Urothelium cell line (cell line): ENCODE measurements at places on chromosomes 5 and 9.
A peak's percentile ranks its signal among the peaks of the same experiment; 100 is the strongest.

DNA sequence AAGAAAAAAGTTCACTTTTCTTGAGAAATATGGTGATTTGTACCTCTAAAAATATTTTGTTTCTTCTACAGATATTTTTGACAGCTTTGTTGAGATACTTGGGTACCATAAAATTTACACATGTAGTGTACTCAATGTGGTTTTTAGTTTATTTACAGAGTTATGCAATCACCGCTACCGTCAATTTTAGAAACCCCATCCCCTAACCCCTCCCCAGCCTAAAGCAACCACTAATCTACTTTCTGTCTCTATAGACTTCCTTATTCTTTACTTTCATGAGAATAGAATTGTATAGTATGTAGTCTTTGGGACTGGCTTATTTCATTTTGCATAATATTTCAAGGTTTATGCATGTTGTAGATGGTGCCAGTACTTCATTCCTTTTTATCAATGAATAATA lies 45.0 kb upstream of the TDRD7 start:
- DNase-seq, result no peak

DNA sequence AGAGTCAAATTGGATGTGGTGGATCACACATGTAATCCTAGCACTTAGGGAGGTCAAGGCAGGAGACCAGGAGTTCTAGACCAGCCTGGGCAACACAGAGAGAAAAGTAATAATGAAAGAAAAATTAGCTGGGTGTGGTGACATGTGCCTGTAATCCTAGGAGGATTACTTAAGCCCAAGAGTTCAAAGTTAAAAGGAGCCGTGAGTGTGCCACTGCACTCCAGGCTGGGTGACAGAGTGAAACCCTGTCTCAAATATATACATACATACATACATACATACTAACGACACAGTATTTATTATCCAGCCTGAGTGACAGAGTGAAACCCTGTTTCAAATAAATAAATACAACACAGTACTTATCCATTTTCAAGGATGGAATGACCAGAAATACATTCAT lies 180.3 kb downstream of the BNC2 start:
- no peak for DNase-seq

- no peak for DNase-seq
Measured at GRCh38 chr5:117973785-117974184, 1014.6 kb downstream of the DTWD2 start.

- no peak for DNase-seq
Measured at GRCh38 chr9:134560654-134561053, 80.9 kb upstream of the COL5A1 start.

- no peak for DNase-seq
Measured at GRCh38 chr9:16131264-16131663, 578.4 kb downstream of the CCDC171 start.

DNA sequence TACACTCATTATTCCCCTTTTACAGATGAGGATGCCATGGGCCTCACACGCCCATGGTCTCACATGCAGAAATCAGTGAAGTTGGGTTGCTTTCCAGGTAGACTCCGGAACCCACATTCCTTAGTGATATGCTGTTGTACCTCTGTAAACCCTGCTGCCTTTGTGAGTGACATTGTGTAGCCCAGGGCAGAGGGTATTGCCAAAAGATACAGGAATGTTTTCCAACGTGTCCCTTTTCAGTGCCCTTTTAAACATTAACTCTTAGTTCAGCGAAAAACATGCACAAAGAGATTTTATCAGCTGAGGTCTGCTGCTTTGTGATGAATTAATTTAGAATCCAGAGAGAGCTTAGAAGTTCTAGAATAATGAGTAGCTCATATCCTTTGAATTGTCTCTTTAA lies 38.3 kb upstream of the TRMT10B start:
- no peak for DNase-seq

- no peak for DNase-seq
Measured at GRCh38 chr5:15914638-15915037, 265.0 kb downstream of the MARCHF11 start.

DNA sequence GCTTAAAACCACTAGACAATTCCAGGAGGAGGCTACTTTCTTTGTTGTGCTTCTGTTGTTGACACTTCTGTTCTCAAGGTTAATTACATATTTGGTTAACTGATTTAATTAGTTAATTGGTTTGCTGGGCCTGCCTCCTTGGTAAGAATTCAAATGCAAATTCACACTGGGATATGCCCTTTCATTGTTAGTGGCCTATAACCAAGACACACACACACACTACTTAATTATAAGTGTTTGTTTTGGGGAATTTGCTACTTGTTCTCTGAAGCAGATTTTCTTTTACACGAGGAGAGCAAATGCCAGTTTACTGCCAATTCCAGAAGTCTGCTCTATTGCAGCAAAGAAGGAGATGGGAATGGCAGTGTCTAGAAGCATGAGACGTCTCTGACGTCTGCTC lies 101.6 kb upstream of the BASP1 start:
- no peak for DNase-seq

DNA sequence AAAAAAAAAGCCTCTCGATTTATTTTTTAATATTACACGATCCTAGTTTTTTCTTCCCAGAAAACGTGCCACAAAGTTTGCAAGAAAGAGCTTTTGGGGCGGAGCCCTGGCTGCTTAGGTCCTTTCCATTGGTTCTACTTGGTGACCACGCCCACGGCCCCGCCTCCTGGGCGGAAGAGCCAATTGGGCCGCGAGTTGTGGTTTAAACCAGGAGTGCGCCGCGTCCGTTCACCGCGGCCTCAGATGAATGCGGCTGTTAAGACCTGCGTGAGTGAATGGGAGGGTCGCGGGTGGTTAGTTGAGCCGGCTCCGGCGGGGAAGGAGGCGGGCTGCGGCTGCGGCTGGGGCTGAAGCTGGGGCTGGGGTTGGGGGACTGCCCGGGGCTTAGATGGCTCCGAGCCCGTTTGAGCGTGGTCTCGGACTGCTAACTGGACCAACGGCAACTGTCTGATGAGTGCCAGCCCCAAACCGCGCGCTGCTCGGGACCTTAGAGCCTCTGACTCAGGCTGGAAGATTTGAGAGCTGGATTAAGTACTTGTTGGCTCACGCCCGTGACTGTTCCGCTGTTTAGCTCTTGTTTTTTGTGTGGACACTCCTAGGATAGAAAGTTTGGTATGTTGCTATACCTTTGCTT lies at the start of gene PTTG1:
Gene PTTG1, plus strand, starts transcription at position 231 of the 634 bp plus-strand sequence. CDS start 458 bp downstream, outside the sequence.
- DNase-seq, result peak; percentile 93

- DNase-seq, result peak; percentile 89
Measured at GRCh38 chr9:112012026-112012902, 115.7 kb downstream of the UGCG start.

GRCh38 chr5:107878661-107879060 lies 207.9 kb upstream of the EFNA5 start:
- DNase-seq, result no peak

- no peak for DNase-seq
Measured at GRCh38 chr5:100600298-100600994, 65.3 kb downstream of the FAM174A start.

- peak; percentile 31 for DNase-seq
Measured at GRCh38 chr5:141758310-141758998, 76.4 kb upstream of the ARAP3 start.

- no peak for DNase-seq
Measured at GRCh38 chr5:171420431-171421241, 1.2 kb downstream of the FGF18 start.

- no peak for DNase-seq
Measured at GRCh38 chr5:134647750-134648424, 698 bp upstream of the SEC24A start.

DNA sequence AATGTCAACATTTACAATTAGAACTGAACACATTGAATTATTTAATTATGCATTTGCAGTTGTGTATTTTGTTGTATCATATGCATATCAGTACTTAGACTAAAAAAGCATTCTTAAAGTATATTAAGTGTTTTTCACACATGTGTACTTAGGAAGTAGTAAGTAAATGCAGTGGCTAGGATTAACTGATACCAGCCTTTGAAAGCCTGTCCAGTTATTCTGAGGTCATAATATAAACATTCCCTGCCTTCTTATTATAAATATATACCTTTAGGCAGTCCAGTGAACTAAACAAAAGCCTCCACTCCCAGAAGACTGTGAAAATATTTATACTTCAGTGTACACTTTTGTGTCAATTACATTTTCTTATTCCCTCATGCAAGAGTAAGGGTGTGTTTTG lies 83.8 kb downstream of the TLE4 start:
- DNase-seq, result no peak

- DNase-seq, result no peak
Measured at GRCh38 chr5:154791535-154791934, 36.4 kb downstream of the LARP1 start.

DNA sequence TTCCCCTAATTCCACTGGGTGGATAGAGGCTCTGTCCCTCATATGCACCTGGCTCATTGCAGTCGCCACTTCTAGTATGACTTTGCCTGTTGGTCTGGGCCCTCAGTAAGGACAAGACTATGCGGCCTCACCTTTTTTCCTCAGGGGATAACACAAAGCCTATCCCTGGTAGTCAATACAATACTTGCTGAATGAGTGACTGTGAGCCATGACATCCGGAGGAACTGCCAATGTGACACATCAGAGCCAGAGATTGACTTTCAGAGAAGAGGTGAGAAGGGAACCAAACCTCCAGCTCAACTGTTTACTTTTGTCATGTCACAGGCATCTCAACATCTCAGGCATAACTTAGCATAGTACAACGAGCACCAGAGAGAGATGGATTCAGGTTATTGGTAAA lies 371.3 kb downstream of the DMRT2 start:
- DNase-seq, result no peak

GRCh38 chr5:136011414-136012001 lies 17.3 kb upstream of the TGFBI start:
- no peak for DNase-seq

GRCh38 chr9:22105005-22105722 lies 96.1 kb upstream of the CDKN2B start:
- DNase-seq, result no peak

DNA sequence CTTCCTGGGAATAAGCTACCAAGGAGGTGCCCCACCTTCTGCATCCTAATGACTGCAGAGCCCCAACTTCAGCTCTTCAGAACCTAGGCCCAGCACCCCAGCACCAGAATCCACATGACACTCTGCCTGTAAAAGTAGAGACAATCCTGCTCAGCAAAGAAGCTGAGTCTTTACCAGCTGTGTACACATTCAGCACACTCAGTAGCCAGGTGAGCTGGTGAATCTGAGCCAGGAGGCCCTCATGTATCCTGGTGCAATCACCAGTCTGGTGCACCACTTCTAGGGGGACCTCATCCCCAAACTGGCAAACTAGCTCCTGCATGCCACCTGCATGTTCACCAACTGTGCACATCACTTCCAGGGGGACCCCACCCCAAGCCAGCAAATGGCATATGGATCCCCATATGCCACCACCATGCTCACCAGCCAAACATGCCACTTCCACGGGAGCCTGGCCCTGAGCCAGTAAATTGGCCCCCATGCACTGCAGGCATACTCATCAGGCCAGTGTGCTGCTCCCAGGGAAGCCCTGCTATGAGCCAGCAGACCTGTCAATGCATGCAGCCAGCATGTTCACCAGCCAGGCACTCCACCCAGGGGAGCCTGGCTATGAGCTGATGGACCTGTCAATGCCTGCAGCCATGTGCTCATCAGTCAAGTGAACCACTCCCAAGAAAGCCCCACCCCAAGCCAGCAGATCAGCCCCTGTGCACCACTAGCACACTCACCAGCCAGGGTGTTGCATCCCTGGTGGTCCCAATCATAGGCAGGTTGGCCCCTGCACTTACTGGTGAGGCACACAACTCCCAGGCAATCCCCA lies 15.6 kb upstream of the BTNL9 start:
- DNase-seq, result no peak

DNA sequence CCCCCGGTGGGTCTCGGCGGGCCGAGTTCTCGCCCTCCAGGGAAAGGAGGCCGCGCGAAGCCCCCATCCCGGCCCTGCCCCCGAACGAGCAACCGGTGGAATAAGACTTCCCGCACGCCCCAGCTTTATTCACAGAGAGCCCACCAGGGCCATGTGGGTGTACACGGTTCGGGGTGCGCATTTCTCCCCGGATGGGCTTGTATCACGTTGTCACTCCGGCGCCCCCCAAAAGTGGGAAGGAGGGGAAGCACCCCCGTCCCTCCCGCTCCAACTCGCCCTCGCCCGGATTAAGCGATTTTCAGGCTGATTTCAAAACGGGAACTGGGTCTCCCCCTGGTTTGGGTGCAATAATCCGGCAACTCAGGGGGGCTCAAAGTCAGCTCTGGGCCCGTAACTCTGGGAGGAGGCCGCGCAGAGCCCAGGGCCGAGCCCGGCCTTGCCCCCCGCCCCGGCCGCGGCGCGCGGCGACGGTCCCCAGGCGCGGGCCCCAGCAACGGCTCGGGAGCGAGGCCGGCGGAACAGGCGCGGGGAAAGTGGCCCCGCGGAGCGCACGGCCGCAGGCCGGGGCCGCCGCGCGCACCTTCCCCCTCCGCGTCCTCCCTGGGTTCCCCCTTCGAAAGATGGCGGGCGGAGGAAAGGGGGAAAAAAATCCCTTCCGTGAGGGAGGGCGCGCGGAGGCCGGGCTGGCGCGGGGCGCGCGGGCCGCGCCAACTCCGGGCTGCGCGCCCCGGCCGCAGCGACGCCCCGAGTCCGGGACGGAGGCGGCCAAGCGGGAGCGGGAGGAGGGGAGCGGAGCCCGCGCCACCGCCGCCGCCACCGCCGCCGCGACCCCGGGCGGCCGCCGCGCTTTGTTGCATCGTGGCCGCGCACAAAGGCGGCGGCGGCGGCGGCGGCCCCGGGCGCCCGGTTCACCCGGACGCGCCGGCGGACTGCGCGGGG lies 644 bp downstream of the BRD3 start:
- peak; percentile 51 for DNase-seq

GRCh38 chr5:74201334-74202081 lies 439.0 kb downstream of the ENC1 start:
- DNase-seq, result peak; percentile 61

DNA sequence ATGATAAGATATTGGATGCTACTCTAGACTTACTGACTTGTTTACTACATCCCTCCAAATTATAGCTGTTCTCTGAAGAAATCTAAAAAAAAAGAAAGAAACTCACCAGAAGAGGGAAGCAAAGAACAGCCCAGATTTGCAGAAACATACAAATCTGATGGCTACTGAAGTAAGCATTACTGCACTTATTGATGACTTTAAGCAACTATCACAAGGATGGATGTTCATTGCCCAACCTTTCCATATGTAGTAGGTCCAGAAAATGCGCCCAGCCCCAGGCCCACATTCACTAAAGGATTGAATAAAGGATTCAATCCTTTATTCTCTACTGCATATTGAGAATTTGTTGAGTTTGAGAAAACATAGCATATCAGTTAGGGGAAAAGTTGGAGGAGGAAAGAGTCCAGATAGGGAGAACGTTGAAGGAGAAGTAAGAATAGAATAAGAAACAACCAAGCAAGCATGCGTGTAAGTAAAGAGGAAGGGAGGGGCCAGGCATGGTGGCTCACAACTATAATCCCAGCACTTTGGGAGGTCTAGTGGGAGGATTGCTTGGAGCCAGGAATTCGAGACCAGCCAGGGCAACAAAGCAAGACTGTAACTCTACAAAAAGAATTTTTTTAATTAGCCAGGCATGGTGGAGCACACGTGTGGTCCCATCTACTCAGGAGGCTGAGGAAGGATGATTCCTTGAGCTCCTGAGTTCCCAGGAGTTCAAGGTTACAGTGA lies 33.8 kb upstream of the DTWD2 start:
- peak; percentile 18 for DNase-seq

DNA sequence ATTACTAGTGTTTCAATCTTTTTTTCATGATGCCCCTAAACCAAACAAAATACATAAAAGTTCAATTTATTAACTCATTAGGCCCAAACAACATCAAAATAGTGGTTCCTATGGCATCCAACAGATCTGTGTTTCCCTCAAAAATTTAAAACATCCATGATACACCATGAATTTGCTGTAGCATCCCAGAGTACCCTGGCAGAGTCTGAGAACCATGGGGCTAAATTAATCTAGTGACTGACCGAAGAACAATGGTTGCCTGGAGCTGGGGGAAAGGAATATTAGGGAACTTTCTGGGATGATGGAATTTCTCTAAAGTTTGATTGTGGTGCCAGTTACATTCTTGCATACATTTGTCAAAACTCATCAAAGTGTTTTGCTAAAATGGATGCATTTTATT lies 79.5 kb upstream of the TRIO start:
- DNase-seq, result no peak
